ENCODE measurements at places on chromosomes 11 and 22.

- DNase-seq, result peak; percentile 28
Measured at GRCh38 chr11:72227316-72228228, 3.0 kb downstream of the INPPL1 start.

GRCh38 chr11:95595973-95596489, 193.6 kb downstream of the FAM76B start:
- DNase-seq, result peak; percentile 71

DNA sequence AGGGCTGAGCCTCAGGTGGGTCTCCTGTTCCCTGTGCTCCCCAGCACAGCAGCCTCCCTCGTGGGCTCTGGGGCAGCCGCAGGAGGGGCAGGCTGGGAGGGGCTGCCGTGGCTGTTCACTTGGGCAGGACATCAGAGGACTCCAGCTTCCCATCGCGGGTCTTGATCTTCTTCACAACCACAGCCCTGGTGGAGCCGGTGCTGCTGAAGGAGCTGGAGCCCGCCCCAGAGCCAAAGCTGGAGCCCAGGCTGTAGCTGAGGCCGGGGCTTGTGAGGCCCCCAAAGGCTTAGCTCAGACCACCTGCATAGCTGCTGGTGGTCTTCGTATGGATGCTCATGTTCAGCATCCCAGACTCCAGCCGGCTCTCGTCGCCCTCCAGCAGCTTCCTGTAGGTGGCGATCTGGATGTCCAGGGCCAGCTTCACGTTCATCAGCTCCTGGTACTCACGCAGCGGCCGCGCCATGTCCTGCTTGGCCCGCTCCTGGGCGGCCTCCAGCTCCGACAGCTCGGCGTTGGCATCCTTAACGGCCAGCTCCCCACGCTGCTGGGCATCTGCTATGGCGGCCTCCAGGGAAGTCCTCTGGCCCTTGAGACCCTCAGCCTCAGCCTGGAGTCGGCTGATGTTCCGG, 126.1 kb downstream of the NECTIN1 start:
- no peak for DNase-seq

DNA sequence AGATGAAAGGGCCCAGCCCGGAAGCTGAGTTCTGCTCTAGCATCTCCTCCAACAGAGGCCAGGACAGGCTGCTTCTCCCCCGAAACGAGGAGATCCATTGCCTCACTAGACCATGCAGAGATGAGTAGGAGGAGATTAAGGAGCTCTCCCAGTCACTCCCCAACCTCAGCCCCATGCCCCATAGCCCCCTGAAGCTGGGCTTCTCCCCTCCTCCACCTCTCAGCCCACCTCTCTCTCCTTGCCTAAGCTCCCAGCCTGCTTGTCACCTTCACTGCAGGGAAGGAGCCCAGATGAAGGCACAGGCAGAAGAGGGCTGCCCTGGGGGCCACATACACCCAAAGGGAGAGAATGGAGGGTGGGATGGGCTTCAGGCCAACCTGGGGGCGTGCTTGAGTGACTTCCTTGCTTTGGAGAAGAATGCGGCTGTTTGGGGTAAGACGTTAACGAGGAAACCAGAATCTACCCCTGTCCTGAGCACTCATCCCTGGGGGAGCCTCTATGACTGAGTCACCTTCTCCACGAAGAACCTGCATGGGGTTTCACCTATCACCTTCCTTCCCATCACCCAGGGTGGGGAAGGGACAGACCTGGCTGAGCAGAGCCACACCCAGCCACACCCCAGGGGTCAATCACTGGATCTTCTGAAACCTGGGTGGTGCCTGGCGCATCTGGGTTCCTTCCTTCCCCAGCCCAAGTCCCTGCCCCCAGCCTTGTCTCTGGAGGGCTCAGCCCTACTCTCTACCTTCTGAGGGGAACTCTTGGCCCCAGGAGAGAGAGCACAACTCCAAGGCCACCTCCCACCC, 11.6 kb upstream of the GNAZ start:
- no peak for DNase-seq

DNA sequence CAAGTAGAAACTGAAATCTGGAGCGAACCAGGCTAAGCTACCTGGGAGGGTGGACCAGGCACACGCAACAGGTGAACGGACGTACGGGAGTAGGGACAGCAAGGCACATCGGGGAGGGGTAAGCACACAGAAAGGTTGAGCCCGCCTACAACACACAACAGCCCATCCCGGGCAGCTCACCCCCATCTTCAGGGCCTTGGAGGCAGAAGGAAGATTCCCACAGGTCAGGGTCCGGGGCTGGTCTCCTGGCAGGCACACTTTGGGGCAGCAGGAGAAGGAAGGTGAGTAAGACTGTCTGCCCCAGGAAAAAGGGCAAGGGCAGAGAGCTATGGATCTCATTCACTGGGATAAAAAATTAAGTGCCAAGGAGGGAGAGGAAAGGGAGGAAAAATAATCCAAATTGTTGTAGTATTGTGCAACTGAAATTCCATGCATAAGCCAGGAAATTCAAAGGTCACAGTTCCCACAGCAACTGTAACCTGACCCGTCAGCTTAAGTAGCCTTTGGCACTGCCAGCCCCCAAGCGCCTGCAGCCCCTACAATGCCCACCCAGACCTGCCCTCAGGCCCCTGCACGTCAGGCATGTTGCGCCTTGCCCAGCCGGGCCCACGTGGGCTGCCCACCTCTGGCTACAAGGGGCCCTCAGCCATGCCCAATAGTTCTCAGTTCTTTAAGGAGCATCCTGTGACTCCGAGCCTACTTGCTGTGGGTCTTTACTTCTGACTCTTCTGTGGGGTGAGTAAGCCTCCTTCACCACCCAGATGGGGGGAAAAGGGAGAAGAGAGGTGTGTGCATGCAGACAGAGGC, 51.8 kb downstream of the MICAL3 start:
- peak; percentile 67 for DNase-seq

DNA sequence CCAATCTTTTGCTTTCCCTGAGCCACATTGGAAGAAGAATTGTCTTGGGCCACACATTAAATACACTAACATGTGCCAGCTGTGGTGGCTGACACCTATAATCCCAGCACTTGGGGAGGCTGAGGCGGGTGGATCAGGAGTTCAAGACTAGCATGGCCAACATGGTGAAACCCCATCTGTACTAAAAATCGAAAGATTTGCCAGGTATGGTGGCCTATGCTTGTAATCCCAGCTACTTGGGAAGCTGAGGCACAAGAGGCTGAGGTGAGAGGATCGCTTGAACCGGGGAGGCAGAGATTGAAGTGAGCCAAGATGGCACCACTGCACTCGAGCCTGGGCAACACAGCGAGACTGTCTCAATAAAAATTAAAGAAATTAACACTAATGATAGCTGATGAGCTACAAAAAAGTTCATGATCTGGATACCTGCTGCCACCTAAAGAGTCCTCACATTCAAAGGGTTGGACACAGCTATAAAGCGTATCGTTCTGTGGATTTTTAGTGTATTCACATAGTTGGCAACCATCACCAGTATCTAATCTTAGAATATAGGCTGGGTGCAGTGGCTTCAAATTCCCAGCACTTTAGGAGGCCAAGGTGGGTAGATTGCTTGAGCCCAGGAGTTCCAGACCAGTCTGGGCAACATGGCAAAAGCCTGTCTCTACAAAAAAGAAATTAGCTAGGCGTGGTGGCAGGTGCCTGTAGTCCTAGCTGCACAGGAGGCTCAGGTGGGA, 3.4 kb upstream of the LDHC start:
- DNase-seq, result no peak

DNA sequence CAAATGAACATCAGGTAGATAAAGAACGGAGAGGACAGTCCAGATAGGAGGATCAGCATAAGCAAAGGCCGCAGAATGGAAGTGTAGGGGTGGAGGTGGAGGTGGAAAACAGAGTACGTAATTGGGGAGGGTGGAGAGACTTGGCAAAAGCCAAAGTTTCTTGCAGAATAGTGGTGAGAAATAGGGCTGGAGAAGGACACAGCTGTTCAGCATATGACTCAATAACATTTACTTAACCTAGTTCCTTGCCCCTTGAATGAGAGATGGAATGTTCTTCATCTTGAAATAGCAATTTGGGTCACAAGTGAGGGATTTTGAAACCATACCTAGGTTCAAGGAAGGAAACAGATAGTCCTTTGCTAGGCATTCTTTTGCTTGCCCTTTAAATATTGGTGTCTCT, 235.9 kb upstream of the ARHGAP20 start:
- no peak for DNase-seq

- no peak for DNase-seq
Measured at GRCh38 chr11:117381481-117382387, 54.1 kb downstream of the CEP164 start.

DNA sequence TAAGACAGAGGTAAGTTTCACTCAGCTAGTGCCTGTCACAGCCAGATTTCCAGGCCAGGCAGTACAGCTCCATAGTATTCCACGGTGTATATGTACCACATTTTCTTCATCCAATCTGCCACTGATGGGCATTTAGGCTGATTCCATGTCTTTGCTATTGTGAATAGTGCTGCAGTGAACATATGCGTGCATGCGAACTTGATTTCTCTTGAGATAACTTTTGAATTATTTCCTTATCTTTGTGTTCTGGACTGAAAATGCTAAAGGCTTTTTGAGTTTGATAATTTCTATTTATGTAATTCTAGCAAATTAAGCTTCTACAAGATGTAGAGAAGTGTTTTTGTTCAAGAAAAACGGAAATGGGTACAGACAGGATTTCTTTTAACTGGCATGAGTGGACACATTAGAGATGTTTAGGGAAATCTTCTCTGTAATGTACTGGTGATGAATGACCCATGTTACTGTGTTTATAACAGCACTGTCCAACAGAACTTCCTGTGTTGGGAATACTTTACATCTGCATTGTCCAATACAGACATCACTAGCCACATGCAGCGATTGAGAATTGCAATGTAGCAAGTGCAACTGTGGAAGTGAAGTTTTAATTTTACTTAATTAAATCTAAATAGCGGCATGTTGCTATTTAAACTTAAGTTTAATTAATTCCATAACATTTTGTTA, 151.3 kb downstream of the CADM1 start:
- DNase-seq, result no peak

- peak; percentile 43 for DNase-seq
Measured at GRCh38 chr11:59802639-59803176, 7.9 kb downstream of the MRPL16 start.

- no peak for DNase-seq
Measured at GRCh38 chr11:199004-199581, 6.2 kb downstream of the SCGB1C1 start.

DNA sequence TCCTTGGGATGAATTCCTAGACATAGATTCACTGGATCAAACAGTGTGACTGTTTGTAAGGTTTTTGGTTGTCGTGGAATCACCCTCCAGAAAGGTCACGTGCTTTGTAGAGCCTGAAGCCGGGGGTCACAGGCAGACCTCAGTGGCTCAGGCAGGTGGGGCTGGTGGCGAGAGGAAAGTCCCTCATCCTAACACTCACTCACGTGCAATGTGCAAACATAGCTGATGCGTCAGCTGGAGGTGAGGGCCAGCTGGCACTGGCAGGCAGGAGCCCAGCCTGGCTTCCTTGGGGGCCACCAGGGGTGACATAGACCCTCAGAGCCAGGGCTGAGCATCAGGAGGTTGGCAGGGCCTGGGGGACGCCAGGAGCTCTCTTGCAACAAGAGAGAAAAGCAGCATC, 90.0 kb downstream of the ARHGAP8 start:
- DNase-seq, result no peak

DNA sequence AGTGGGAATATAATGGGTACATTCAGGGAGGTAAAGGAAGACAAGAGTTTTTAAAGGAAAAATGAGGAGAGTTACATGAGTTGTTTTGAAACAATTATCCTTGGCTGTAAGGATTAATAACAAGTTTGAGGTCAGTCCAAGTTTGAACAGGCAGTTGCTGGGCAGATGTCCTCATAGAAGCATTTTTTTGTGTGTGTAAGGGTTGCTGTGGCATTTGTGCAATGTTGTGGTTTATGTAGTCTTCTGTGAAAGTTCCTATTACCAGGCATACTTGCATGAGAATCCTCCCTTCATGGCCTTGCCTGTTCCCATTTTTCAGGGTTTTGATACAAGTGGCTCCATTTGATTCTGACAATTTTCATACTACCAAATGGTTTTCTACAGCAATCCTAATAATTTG, 400.2 kb downstream of the KCNA4 start:
- peak; percentile 65 for DNase-seq

DNA sequence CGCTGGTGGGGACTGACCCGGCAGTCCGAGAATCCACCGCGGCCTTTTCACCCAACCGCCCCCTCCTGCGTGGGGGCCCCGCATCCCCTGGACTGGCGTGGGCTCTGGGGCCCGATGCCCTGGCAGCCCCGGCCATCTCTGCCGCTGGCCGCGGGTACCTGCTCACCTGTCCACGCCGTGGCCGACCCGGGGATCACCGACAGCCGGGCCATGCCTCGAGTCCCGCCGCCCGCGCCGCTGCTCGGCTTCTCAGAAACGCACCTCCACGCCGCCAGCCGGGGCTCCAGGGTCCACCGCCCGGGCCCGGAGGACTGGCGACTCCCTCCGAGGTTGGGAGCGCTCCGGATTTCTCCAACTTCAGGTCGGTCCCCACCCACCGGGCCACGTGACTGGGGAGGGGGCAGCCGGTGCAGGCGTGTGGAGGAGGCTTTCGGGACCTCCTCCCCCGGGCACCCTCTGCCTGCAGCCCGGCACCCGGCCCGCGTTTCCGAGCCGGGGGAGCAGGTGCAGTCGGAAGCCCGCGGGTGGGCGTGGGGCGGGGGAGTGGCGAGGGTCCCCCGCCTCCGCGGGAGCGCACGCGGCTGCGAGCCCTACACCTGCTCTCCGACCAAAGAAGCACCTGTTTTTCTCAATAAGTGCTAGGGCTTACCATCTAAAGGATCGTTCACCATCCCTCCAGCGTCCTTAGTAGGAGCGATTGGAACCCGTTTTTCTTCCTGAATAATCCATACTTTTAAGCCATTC, 554 bp upstream of the NRIP3 start:
- no peak for DNase-seq

- DNase-seq, result no peak
Measured at GRCh38 chr11:58837707-58838388, 6.7 kb downstream of the GLYATL2 start.

GRCh38 chr22:42080287-42080686, 787 bp downstream of the SMDT1 start:
- DNase-seq, result peak; percentile 28

- DNase-seq, result peak; percentile 39
Measured at GRCh38 chr22:46367707-46368191, 32.2 kb downstream of the TRMU start.

GRCh38 chr11:61194981-61195695, 8.2 kb upstream of the PGA3 start:
- DNase-seq, result no peak

DNA sequence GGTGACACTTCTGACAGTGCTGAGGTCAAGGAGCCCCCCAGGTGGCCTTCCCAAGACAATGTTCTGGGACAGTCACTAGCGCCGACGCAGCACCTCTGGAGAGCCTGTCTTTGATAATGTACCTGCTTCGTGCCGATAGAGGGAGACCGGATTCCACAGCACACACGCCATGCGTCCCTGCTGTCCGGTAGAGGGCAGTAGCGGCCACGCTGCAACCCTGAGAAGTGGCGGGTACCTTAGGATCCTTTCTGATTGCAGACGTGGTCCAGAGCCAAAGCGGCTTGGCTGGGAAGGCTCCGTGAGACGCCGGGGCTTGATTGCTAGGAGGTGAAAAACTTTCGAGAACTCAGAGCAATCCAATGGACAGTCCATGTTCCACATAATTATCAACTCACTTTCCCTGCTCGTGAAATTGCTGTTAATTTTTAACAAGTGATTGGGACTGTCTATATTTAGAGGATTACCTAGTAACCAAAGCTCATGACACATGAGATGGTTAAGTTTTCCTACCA, 11.4 kb upstream of the BARX2 start:
- DNase-seq, result peak; percentile 78

- DNase-seq, result no peak
Measured at GRCh38 chr11:66636411-66636810, 2.1 kb upstream of the RBM4 start.
